ENCODE measurements at places on chromosomes 5 and 9.

GRCh38 chr5:94057655-94058054 is 316.3 kb upstream of the POU5F2 start:
- no peak for DNase-seq

DNA sequence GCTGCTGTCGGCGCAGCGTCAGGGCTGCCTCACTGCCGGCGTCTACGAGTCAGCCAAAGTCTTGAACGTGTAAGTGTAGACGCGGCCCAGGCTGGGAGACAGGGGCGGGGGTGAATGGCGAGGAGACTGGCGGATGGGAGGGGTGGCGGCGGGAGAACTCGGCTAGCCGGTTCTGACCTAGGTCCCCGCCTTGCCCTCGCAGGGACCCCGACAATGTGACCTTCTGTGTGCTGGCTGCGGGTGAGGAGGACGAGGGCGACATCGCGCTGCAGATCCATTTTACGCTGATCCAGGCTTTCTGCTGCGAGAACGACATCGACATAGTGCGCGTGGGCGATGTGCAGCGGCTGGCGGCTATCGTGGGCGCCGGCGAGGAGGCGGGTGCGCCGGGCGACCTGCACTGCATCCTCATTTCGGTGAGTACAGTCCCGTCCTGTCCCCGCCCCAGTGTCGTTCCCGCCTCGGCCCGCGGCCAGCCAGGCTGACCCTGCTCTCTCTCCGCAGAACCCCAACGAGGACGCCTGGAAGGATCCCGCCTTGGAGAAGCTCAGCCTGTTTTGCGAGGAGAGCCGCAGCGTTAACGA is 745 bp downstream of the GADD45G start:
- DNase-seq: no peak

GRCh38 chr9:127067603-127068220 is 54.7 kb downstream of the ANGPTL2 start:
- DNase-seq: no peak

GRCh38 chr5:112012104-112012503 is 255.1 kb upstream of the NREP start:
- no peak for DNase-seq

DNA sequence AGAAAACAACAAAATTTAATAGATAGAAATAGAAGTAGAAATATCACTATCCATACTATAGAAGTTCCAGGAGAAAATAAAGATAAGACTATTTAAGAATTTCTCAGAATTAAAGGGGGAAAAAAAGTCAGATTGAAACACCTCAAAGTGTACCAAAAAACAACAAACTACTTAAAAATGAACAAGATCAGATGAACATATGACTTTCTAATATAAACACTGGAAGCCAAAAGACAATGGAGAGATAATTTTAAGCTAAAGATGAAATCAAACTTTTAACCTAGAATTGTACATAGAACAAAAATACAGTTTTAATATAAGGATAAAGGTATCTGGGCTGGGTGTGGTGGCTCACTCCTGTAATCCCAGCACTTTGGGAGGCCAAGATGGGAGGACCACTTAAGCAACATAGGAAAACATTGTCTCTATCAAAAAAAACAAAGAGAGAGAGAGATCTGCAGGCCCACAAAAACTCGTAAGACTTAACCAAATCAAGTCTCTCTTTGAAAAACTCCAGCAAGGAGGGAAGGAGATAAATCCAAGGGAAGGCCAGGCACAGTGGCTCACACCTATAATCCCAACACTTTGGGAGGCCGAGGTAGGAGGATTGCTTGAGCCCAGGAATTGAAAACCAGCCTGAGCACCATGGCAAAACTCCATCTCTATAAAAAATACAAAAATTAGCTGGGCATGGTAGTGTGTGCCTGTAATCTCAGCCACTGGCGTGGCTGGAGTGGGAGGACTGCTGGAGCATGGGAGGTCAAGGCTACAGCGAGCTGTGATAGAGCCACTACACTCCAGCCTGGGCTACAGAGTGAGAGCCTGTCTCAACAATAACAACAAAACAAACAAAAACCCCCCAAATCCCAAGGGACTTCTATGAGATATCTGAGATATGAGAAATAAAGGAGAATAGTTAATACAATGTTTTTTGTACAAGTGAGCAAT is 32.4 kb downstream of the ABHD17B start:
- DNase-seq: no peak

GRCh38 chr9:97578846-97579245 is 54.3 kb downstream of the TSTD2 start:
- no peak for DNase-seq

DNA sequence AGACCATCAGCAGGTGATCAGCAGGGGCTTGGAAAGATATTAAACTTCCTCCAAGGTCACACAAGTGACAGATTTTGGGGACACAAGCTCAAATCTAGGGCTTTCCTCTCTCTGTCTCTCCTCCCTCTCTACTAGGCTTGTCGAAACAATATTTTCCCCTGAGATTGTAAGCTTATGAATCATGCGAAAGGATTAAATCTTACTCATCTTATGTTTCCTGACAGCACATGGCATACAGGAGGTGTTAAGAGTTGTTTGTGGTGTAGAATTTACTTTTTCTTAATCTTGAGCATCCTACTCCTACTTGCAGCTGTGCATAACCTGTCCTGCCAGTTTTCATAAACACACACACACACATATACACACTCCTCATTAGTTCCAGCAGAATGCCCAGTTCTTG is 186.3 kb downstream of the MARCHF11 start:
- no peak for DNase-seq

DNA sequence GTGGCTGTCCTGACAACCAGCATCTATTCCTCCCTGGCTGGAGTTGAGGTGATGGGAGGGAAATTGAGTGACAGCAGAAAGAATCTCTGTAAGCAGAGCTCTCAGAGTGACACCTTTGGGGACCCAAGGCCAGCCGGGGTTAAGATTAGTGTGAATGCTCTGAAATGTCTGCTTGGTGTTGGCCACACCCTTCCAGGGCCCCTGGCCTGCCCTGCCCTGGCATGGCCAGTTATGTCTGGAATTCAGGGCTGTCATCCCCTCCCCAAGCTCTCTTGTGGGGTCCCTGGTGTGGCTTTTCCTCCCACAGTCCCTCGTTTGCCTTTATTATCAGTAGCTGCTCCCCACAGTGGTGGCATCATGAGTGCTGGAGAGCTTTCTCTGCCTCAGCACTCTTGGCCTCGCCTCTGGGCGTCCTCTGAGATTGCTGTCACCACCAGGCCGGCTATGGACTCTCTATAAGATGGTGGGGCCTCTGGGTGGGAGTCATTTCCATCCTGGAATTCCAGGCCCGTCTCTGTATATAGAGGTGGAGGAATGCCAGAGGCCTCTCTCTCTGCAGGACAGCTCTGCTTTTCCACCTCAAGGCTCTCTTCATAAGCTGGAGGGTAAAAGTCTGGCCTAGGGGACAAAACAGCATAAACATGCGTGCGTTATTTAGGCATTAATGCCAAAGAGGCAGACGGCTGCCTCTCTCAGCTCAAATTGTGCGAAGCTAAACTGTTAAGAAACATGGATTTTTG is 3.6 kb downstream of the TMEM252 start:
- no peak for DNase-seq

GRCh38 chr5:60687927-60688720 is 11.8 kb downstream of the DEPDC1B start:
- DNase-seq: no peak

DNA sequence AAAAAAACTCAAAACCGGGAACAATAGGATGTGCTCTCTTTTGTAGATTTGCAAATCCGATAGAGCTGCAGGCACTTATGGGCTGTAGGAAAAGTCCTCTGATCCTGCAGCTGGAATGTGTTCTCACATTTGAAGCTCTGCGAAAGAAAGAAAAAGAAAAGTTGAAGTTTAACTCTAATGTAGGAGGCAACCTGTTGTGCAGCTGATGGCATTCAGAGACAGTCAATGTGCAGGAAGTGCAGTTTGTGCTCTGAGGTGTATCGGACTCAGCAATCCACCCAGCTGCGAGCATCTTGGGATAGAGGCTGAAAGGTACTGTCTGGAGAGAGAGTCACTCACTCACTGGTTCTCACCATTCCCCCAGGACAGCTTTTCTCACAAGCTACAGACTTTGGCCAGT is 339.2 kb downstream of the AGTPBP1 start:
- DNase-seq: no peak

- no peak for DNase-seq
These were observed 200.3 kb downstream of the HSPA4 start for GRCh38 chr5:133252133-133252480.

DNA sequence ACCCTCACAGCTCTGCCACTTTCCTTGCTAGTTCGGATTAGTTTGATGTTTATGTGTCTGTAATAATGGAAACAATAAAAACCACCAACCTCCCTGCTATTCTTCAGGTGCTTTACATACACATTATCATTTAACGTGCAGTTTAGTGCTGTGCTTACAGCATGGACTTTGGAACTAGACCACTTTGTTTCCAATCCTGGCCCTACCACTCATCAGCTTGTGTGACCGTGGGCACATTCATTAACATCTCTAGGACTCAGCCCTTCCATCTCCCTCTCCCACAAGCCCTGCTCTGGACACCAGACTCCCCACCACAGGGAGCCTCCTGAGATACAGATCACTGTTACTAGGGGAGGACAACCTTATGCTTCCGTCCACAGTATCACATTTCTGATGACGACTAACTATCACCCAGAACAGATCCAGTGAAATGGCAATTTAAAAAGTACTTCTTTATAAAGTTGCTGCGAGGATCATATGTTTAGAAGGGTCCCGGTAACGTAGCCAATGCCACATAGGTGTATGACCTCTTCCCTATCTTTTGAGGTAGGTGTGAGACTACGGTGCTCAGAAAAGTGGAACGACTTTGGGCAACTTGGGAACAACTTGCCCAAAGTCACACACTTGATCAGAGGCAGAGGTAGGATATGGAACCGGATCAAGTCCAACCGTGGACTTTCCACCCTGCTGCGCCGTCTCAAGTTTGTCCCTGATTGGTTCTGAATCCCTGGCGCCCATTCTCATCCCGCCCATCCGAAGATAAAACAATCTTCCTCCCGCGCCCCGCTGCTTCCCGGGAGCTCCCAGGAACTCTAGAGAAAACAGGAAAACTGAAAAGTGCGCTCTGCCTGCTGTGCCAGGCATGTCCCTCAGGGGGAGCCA is 132.4 kb upstream of the NIPBL start:
- DNase-seq: peak; percentile 63

- DNase-seq: no peak
These were observed at the start of gene C5orf63 for GRCh38 chr5:127072861-127073846. C5orf63 (minus strand) TSS chr5:127073502; CDS start chr5:127058995, 14,507 bp downstream.

DNA sequence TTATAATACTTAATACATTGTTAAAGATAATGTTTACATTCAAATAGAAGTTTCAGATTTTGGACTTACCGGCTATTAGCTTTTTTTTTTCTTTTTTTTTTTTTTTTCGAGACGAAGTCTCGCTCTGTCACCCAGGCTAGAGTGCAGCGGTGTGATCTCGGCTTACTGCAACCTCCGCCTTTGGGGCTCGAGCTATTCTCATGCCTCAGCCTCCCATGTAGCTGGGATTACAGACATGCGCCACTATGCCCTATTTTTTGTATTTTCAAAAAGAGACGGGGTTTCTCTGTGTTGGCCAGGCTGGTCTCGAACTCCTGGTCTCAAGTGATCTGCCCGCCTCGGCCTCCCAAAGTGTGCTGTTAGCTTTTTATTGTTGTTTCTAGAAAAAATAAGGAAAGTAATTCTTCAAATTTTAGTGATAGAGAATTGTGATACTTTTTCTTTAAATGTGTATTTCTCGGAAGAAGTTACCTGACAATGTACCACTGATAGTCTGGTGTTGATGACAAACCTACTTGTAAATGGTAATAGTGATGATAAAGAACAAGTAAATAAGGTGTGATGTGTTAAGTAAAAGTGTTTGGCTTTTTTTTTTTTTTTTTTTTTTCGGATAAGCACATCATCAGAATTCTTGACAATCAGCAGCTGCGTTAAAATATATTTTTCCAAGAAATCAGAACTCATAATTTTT is 2.7 kb downstream of the CDC42SE2 start:
- no peak for DNase-seq

DNA sequence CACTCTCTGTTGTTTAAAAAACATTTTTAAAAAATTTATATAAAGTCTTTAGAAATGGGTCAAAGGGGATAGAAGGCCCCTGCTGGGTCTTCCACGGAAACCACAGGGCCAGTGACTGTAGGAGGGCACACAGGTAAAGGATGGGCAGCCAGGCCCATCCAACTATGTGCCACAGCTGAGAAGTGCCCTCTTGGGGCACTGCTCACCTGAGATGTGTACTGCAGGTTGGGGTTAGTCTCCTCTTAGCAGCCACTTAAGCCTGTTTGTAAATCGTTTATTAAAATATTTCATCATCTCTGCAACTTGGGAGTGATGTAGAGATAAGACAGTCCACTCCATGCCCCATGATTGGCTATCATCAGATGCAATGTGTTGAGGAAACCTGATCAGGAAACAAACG is 222.4 kb downstream of the DIRAS2 start:
- DNase-seq: no peak

DNA sequence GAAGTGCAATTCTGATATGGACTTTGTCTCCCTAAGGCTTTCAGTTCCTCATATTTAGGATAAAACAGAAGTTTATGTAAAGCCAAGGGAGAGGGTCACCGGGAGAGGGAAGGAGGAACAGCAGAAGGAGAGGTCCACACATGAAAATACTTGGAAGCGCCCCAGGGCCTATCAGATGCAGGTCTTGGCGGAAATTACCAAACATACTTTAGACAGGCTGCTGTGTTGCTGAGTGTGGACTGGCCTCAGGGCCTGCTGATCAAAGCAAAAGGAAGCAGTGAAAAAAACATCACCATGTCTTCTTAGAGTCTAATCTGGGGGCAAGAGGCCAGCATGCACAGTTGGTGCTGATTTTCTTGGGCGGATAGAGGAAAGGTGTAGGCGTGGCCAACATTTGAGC is 14.1 kb upstream of the NTRK2 start:
- DNase-seq: no peak
